Activated CD4-positive, alpha-beta T cell treated with anti-CD3 and anti-CD28 coated beads, Interleukin-10, Interleukin-2, amounts not matched to agents 100 ng/mL and 50 ng/mL, durations not matched to agents 16 hours and 8 hours (primary cell): ENCODE measurements at places on chromosomes 6 and 20.

DNA sequence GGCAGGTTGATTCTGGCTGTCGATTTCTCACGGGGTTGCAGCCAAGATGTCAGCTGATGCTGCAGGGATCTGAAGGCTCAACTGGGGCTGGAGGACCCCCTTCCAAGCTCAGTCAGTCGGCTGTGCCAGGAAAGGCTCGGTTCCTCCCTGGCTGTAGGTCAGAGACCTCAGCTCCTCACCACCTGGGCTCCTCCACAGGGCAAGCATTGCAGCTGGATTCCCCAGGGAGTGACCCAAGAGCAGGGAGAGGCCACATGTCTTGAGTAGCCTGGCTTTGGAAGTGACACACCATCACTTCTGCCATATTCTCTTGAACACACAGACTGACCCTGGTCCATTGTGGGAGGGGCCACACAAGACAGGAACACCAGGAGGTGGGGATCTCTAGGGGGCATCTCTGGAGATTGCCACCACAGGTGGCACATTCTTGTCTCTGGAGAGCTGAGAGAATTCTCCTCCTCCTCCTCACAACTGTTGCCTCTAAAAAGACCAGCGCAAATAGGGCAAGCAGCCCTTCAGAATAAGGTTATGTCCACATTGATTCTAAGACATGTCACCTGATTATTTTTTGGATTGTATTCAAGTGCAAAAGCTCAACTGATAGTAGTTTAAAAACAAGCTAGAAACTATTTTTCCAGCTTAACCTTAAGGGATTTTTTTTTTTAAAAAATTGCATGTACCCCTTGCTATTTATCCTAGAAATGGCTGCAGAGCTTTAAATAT lies 270.5 kb downstream of the NRN1 start:
- no peak for DNase-seq

- no peak for DNase-seq
Observed at GRCh38 chr6:139334806-139335446, 39.5 kb downstream of the CITED2 start.

- no peak for DNase-seq
Observed at GRCh38 chr20:17595856-17596255, 26.0 kb downstream of the DSTN start.

DNA sequence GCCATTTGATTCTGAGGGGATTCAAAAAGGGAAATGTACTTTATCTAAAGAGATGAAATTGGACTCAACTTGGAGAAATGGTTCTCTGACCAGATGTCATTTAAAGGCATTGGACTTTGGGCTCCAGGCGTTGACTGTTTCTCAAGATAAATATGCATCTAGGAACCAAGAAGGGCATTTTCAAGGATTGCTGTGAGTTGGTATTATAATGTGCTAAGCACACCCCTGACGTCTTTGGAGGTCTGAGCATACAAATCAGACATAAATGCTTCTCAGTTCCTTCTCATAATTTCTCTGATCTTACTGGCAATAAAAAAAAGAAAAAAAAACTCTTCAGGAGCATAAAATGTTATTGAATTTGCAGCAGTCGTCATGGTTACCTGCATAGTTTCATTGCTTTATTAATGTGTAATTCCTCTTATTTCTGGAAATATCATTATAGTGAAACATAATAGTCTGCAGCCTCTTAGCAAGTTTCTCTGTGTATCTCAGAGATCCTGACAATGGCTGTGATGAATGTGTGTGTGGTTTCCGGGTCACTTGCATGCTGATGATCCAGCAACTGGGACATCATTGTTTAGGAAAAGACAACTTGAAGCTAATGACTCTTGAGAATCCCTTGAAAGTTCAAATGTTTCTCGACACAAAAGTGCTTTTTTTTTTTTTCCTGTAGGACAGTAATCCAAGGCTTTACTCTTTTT lies 136.0 kb downstream of the AIG1 start:
- no peak for DNase-seq

DNA sequence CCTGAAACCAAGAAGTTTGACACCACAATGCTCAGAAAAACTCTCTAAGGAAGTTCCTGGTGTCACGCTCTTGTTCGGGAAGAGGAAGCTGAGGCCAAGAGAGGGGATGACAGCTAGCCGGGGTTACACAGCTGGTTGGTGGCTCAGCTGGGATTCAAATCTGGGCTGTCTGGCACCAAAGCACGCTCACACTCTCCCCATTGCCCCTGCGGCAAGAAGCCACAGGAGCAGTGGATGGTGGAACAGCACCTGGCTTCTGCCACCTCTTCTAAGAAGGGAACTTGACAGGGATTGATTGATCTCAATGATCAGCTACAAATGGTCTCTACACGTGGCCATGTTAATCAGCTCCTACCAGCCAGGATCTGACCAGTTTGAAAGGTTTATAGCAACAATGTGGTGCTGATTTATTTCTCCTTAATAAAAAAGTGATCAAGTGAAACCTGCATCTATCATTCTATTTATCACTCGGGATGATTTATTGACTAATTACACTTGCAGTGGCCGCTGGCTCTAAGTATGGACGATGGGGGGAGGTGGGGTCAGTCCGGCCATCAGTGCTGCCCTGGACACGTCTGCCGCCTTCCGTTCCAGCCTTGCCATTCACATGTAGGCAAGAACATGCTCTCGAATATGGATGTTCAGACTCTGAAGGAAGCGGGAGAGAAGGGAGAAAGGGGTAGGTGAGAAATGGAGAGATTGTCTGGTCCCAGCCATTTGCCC lies 71.9 kb upstream of the TOP1 start:
- DNase-seq = no peak

- DNase-seq = no peak
Observed at GRCh38 chr6:21732731-21733130, 139.2 kb downstream of the SOX4 start.

DNA sequence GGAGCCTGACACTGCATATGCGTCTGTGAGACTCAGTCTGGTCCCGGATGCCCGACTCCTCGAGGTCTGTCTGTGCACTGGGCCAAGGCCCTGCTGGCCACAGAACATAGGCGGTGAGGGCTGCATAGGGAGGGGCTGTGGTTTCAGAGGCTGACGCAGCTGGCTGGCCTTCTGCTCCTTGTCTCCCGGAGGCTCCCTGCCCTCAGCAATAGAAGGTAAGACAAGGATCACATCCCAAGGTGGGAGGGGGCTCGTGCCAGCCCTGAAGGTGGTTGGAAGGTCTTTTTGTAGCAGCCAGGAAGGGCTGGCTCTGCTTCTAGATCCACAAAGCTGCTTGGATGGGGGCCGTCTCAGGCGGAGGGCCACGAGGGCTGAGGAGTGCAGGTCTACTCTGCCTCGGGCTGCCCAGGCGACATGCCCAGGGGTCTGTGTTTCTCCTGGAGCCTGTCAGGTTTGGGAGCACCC lies 239.8 kb upstream of the SULF2 start:
- DNase-seq = no peak

- DNase-seq = peak; percentile 94
Observed at GRCh38 chr6:142944124-142945048, 590 bp downstream of the HIVEP2 start.

GRCh38 chr6:142952614-142953013 lies 7.6 kb upstream of the HIVEP2 start:
- DNase-seq = no peak

DNA sequence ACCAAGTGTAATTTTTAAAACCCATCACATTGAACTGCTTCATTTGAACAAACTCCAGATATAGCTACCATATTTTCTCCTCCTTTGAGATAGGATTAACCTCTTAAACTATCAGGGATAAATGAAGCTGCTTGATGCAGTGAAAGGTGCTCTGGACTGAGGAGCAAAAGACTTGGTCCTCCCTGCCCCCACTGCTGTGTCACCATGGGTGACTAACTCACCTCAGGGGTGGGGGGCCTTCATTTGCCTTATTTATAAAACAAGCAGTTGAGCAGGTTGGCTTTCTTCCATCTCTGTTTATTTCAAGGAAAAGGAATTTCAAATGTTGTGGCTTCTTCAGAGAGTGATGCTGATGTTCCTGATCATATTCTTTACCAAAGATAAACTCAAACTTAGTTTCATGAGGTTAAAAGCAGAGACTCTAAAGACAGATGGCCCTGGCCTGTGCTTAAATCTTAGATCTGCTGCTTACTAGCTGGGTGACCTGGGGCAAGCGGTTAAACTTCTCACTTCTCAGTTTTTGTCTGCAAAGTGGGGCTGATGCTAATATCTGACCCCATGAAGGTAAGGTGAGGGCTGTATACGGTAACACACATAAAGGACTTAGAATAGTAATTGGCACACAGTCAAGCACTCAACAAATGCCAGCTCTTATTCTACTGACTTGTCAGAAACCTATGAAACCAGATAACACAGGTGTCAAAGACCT lies 50.5 kb downstream of the FHL5 start:
- no peak for DNase-seq

GRCh38 chr20:47561603-47562583 lies 60.2 kb downstream of the NCOA3 start:
- no peak for DNase-seq

- no peak for DNase-seq
Observed at GRCh38 chr6:47832386-47833100, 50.7 kb downstream of the OPN5 start.

- no peak for DNase-seq
Observed at GRCh38 chr20:62319346-62319909, 16.6 kb downstream of the ADRM1 start.

DNA sequence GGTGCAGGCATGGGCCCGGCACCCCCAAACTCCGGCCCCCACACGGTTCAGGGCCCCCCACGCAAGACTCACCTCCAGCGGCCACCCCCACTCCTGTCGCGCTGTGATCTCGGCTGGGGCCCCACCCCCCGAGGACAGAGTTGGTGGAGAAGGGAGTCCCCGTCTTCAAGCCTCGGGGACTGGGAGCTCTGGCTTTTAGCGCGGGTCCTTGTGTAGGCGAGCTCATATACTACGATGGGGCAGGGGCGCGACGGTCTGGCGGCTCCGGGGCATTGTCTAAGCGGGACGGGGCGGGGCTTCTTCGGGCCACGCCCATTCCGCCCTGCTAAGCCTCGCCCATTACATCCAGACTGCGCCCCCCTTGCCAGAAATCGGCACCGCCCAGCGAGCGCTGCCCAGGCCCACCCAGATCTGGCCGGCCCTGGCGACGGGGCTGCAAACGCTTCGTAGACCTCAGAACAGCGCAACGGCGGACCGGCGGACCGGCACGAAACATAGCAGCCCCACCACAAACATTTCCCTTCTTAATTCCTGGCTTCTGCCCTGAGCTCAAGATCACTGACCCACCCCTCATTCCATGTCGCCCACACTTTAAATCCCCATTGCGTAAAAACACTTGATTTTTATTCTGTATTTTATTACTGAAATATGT lies 1.0 kb upstream of the DDAH2 start:
- DNase-seq = peak; percentile 73

DNA sequence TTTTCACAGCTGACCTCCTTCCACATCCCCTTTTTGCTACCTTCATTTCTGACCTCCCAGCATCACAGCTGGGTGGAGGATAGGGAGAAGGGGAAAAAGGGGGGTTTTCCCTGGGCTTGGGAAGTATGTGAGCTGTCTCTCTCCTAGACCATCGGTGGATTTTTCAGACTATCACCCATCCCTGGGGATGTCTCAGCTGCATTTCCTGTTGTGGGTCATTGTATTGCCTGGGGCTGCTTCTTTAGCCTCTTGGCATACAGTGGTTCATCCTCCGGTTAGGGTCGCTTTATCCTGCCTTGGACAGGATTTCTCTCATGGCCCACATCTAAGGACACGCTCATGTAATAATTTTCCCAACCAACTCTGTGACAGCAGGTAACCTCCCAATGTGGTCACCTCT lies 142.5 kb upstream of the ARG1 start:
- no peak for DNase-seq

GRCh38 chr6:38476141-38476540 lies 163.6 kb downstream of the BTBD9 start:
- no peak for DNase-seq

GRCh38 chr20:43194137-43194536 lies 4.4 kb upstream of the PTPRT start:
- no peak for DNase-seq

- peak; percentile 77 for DNase-seq
Observed at GRCh38 chr6:32118782-32119628, 9.0 kb downstream of the ATF6B start.

GRCh38 chr6:12383448-12383847 lies 93.3 kb downstream of the EDN1 start:
- DNase-seq = no peak

DNA sequence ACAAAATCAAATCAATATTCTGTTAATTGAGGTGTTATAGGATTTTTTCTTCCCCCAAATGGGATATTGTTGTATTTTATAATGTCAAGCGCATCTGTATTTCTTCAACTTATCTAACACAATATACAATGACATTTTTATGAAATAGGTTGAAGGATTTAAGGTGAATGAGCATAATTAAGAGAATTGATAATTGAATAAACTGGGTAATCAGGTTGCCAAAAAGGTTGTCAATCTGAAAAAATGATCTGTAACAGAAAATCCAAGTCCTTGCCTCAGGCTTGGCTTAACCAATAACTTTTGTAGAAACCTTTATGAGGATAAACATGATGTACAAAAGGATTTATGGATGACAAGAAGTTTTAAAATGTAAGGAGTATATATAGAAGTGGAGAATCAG lies 1101.7 kb upstream of the EYS start:
- no peak for DNase-seq

DNA sequence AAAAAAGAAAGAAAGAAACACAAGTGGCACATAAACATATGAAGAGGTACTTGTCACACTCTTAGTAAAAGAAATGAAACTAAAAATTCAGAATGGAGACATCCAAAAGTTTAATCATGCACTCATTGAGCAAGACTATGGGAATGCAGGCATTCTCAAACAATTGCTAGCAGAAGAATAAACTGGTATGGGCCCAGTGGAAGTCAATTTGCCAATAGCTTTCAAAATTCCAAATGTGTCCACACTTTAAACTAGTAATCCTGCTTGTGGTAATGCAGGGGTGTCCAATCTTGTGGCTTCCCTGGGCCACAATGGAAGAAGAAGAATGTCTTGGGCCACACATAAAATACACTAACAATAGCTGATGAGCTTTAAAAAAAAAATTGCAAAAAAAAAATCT lies 97.4 kb downstream of the EPB41L2 start:
- no peak for DNase-seq

DNA sequence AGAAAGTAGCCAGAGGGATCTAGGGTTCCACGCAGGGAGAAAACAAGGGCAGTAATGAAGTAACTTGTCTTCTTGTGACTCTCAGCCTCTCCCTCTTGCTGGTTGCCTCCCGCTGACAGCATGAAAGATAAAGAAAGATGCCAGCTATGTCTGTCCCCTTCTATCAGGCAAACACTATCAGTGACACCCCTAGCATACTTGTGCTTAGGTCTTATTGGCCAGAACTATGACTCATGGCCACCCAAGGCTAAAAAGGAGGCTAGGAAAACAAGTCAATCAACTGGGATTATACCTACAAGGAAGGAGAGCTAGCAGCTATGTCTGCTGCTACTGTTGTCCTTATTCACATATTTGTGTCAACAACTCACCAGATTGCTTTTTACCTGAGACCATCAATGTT lies 206.8 kb upstream of the SOX4 start:
- no peak for DNase-seq

GRCh38 chr20:22679197-22679596 lies 94.8 kb upstream of the FOXA2 start:
- no peak for DNase-seq

GRCh38 chr6:159642481-159642880 lies 50.6 kb downstream of the SOD2 start:
- no peak for DNase-seq

GRCh38 chr6:4280707-4281106 lies 145.3 kb upstream of the ECI2 start:
- no peak for DNase-seq

- DNase-seq = no peak
Observed at GRCh38 chr20:24236201-24236600, 233.2 kb upstream of the SYNDIG1 start.

GRCh38 chr6:83708546-83708969 lies 343 bp downstream of the SNAP91 start:
- DNase-seq = no peak
